ENCODE measurements at places on chromosomes 2 and 18.

DNA sequence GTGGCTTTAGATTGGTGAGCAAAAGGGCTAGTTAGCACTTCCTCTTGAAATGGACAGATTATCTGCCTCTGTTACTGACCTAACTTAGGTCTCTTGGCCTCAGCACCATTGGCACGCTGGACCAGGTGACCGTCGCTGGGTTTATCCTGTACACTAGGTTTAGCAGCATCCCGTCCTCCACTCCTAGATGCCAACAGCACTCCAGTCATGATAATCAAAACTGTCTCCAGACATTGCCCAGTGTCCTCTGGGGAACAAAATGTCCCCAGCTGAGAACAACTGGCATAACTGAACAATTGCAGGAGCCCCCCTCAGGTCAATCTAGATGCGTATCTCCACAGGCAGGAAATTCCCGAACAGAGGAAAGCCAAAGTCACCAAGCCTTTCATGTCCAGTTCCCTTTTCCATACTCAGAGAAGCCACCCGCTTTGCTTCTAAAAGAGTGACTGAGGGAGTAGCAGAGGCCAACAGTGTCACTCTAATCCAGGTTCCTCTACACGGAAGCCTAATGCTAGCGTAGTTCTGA lies 27.3 kb downstream of the E2F6 start:
- no peak for DNase-seq

DNA sequence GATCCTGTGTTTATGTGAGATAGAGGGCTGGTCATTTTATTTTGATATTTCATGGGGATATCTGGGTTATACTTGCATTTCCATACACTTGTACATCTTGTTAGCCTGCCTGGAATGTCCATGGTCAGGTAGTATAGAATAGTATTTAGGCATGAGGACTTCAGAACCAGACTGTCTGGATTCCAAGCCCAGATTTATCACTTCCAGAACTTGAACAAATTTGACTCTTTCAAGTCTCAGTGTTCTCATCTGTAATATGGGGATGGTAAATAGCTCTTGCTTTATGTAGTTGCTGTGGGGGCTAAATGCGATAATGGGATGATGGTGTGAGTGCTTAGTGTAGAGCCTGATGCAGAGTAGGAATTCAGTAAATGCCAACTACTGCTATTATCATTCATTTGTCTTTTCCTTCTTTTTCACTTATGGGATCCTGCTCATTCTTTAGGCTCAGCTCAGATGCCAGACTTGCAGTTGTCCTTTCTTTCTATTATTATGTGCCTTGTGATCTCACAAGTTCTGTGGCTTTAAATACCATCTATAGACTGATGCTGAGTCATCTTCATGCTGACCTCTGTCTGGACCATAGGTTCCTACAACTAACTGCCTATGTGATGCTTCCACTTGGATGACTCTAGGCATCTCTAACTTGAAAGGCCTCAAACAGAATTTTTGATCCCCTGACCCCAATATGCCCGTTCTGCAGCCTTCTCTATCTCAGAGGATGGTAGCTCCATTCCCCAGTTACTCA lies 67.4 kb downstream of the POLE4 start:
- DNase-seq = no peak

- DNase-seq = no peak
These were observed 23.5 kb downstream of the EMX1 start for GRCh38 chr2:72940786-72941185.

DNA sequence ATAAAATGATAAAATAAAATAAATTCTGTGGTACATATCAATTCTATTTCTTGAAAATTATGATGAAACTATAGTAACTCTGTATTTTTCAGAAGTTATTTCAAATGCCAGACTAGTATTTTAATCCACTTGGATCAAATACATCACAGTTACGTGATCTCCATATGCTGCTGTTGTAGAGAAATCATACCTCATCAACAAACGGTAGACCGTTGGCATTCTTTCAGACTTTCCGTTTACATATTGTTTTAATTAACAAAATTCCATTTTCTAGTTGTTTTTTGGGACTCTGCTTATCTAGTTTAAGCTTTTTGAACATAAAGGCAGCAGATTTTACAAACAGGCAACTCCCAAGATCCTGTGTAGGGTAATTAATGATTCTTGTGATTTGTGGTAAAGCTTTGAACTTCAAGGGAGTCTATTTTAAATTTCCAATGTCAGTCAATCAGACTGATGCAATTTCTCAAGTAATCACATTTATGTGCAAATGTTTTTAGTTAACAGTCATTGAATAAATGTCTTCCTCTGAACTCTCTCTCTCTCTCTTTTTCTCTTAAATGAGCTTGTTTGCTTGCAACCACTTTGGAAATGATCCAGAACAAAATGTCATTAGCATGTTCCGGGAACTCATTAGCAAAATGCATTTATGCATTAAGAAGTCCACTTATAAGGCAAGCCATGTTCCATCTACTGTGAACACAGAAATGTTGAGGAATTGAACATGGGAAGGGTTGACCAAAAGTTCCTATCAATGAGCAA lies 31.8 kb downstream of the NYAP2 start:
- DNase-seq = no peak

DNA sequence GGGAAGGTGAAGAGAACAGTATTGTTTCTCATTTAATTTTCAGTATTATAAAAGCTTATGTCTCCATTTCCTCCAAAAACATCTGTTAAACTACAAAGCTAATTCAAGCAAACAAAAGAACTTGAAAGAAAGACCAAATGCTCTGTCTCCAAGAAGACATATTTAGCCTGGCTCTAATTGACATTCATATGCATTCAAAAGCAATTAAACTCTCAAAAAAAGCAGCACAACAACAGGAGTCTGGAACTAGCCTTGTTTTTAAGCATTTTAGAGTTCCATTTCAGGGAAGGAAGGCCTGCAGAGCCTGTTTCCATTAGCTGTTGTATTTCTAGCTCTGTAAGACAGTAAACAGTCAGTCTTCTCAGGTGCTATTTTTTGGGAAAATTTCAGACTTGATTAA lies 447.9 kb downstream of the TDRD15 start:
- DNase-seq = no peak

GRCh38 chr2:181104512-181105115 lies 124.2 kb downstream of the UBE2E3 start:
- peak; percentile 77 for DNase-seq

DNA sequence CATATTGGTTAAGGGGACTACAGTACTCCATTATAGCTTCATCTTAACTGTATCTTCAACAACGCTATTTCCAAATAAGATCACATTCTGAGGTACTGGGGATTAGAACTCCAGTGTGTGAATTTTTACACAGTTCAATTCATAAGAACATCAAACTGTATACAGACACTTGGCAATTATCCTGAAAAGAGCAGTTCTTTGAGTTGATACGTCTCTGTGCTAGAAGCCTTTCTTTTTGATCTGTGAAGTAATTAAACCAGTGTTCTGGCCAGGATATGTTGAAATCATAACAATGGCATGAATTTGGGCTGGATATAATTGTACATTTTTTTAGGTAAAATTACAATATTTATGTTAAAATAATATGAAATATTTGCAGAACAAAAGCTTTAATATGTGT lies 93.5 kb upstream of the ITPRID2 start:
- no peak for DNase-seq

GRCh38 chr2:496729-497128 lies 180.5 kb downstream of the TMEM18 start:
- no peak for DNase-seq

- no peak for DNase-seq
These were observed 52.0 kb upstream of the TNP1 start for GRCh38 chr2:216911886-216912285.

GRCh38 chr2:239910851-239911640 lies 114.1 kb downstream of the NDUFA10 start:
- peak; percentile 36 for DNase-seq

- DNase-seq = no peak
These were observed 59.5 kb downstream of the TNFRSF11A start for GRCh38 chr18:62384610-62385097.

- DNase-seq = no peak
These were observed 100.4 kb upstream of the FZD5 start for GRCh38 chr2:207869784-207870778.

DNA sequence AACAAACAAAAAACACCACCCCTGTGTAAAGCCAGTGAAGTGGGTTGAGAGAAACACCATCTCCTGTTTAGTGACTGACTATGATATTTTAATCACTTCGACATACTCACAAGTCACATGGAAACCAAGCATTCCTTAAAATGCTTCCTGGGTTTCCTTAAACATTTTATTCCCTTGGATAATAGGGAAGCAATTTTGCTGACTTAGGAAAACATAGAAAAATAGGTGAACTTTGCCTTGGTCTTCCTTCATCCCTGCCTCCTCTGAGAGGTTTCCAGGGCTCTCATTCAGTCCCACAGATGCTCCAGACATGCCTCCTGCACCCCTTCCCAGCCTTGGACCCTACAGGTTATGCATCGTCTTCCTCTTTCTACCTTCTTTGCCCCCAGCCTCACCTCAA lies 122.6 kb upstream of the SERPINE2 start:
- DNase-seq = no peak

- no peak for DNase-seq
These were observed 23.5 kb upstream of the ARL5A start for GRCh38 chr2:151851761-151852160.

DNA sequence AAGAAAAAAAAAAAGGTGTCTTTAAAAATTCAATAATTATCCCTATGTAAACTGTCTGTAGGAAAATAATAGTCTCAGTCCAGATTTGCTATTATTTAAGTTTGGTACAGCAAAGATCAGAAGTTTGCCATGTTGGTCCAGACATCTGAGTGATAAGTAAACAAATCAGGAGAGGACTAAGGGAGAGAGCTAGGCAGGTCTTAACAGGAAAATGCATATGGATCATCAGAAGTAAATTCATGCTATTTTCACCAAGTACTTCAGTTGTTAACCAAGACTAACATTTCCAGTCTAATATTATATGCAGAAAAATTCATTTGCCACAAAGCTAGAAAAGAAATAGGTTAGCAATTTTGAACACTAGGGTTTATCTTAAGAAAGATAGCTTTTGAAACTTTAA lies 95.0 kb upstream of the STK17B start:
- no peak for DNase-seq

- DNase-seq = no peak
These were observed 1.4 kb upstream of the LAPTM4A start for GRCh38 chr2:20052861-20053281.

DNA sequence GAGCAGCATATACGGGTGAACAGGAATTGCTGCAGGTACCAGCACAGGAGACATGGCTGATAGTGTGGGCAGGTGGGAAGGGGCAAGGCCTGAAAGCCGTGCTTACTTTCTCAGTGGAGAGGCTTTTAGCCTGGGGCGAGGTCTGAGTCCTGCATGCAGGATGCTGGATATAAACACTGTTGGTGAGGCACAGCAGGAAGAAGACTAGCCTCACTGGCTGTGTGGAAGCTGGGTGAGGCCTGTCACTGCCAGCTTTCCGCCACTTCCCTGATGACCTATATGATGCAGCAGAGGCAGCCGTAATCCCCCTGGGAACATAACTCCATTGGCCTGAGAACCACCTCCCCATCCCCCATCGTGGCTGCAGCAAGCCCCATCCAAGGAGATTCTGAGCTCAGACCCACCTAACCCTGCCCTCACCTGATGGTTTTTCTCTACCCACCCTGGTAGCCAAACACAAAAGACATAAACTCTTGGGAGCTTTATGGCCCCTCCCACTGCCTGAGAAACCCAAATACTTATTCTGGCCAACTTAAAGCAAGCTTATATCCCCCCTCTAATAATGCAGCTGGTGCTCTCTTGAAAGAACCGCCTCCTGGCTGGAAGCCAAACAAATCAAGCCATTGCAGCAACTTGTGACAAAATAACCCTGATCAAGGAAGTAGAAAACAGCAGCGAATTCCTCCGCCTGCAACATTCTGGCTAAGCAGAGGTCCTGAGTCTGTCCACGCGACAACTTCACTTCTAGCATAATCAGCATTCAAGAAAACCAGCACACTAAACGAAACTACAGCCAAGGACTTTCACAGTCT lies 54.6 kb upstream of the DSC1 start:
- DNase-seq = no peak

DNA sequence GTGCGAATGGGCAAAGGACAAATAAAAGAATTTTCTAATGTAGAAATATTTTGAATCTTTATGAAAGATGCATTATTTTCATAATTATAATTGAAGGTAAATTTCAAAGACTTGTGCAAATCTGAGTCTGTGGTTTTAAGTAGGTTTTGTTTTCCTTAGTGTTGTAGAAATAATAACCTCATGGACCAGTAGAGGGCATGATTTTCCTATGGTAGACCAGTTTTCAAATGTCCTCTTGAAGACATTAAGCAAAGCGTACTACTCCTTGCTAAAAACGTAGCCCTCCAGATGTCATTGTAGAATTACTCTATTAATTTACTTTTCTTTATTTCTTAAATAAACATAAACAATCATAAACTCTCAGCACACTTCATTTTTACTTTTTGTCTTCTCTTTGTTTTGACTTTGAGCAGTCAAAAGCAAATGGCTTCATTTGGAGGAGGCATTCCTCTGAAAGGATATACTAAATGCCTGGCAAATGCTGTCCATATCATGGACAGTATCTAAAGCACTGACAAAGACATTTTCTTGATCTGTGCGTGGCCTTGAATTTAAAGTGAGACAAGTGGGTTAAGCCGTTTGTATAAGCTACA lies 85.8 kb upstream of the FAM237A start:
- DNase-seq = peak; percentile 68
